Upper lobe of right lung (tissue), 1 donor: ENCODE measurements at places on chromosomes 4 and X. TPM values are rescaled to one million over a fixed set of nuclear protein-coding genes. Genes with fewer than 3 reads are reported as not detected.

Gene S100G
- not detected for total RNA-seq

GRCh38 chr4:12028258-12028657 lies 599.6 kb upstream of the HS3ST1 start:
- no peaks in the 10 kb centered on the region for H3K4me1 ChIP-seq
- no peaks in the 10 kb centered on the region for H3K27me3 ChIP-seq
- no peaks in the 10 kb centered on the region for H3K36me3 ChIP-seq
- H3K4me3 ChIP-seq: no peak overlapping the region

Gene HPSE
- 5.6 TPM for total RNA-seq

Gene FGA
- 39.5 TPM for total RNA-seq

DNA sequence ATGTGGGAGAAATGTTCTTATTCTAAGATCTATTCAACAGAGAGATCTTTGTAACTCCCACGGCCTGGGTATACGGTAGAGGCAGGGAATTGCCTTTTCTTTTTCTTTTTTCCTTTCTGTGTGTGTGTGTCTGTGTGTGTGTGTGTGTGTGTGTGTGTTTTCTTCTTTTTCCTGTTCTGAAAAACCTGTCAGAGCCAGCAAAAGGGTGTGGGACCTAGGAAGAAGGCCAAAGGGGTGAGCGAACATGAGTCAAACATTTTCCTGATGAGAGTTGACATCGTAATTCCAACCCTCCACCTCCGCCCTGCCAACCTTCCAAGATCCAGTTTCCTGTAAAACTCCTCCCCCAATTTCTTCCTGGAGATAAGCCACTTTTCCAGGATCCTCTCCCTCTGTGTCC lies 2.8 kb upstream of the CHIC2 start:
- DNase-seq: no peak
- H3K36me3 ChIP-seq: no peaks in the 10 kb centered on the region
- peaks cover 21% of the 10 kb centered on the region for H3K4me1 ChIP-seq
- no peak overlapping the region for H3K4me3 ChIP-seq

Gene GPR143
- total RNA-seq: 1.6 TPM

Gene MAML3
- 13.1 TPM for total RNA-seq
